Activated CD4-positive, CD25-positive, alpha-beta regulatory T cell treated with anti-CD3 and anti-CD28 coated beads, Interleukin-2, amount 50 U/mL, for 24 hours (primary cell): ENCODE measurements at places on chromosomes 16 and 17.

GRCh38 chr16:79628501-79628975 is 28.0 kb upstream of the MAF start:
- ATAC-seq = peak; percentile 96

DNA sequence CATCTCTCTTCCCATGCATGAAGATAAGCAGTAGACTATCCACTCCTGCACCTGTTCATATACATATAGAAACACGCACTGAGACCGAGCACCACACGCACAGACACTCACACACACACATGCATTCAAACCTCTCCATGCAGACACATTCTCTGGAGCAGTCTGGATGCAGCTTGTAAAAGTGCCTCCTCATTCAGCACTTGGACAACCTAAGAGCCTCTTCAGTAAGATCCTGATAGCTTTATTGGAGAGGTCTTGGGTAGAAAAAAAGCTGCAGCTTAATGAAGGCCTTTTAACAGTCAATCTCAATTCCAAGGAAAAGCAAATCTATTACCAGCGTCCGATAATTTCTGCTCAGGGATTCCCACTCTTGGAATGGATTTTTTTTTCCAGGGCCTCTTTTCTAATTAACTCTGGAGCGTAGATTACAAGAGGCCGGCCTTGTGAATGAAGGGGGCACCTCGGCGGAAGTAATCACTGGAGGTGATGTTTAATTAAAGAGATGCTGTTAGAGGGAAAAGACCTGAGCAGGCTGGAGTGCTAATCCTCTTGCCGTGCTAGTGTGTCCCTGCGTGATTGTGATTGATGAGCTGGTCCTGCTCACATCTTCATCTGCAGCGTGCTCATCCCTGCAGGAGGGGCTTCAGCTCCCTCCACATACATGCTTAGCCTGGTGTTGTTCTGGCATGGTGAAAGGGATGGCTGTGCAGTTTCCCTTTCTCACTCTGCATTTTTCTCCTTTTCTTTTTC is 155.1 kb downstream of the RBFOX1 start:
- ATAC-seq = no peak

DNA sequence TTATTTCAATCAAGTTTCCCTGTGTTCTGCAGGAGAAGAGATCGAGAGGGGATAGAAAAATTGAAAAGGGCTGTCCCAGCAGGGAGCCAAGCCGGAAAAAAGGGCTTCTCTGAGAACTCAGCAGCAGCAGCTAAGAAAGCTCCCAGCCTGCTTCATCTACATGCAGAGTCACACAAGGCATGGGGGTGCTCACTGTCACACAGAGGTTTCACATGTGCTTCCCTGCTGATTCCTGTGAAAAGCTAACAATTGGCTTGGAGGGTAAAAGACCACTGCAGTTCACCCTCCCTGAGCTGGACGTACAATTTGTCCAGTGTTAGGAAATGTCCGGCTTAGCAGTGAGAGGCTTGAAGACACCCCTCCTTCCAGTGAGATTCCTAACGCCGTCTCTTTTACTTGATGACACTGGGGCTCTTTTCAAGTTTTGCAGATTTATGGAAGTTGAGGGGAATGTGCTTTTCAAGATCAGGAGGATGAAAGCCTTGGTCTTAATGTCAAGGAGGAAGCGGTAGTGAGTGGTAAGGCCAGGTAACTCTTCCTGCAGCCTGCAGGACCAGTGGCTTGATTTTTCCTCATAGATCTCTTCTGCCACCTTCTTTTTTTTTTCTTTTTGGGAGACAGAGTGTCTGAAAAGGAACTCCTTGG is 85.6 kb downstream of the WNT3 start:
- ATAC-seq = no peak

DNA sequence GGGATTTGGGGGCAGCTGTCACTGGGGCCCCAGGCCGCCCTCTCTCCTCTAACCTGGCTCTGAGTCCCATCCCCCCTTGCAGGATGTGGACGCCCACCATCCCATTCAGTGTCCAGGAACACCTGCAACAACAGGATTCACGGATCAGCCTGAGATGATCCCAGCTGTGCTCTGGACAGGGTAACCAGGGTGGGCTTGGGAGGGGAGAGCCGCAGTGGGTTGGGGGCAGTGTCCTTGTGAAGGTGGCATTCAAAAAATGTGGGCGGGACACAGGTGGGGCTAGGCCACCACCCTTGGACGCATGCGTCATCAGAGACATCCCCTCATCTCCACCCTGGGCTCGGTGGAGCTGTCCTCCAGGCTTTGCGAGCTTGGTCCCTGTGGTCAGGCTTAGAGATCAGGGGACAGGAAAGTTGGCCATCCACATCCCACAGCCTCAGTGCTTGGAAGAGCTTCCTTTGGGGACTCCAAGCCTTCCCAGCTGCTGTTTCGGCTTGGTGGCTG is 19.1 kb downstream of the DEXI start:
- no peak for ATAC-seq
